ENCODE measurements at places on chromosomes 2 and 18.

- DNase-seq, result no peak
Measured at GRCh38 chr18:59549503-59550173, 147.6 kb downstream of the CCBE1 start.

DNA sequence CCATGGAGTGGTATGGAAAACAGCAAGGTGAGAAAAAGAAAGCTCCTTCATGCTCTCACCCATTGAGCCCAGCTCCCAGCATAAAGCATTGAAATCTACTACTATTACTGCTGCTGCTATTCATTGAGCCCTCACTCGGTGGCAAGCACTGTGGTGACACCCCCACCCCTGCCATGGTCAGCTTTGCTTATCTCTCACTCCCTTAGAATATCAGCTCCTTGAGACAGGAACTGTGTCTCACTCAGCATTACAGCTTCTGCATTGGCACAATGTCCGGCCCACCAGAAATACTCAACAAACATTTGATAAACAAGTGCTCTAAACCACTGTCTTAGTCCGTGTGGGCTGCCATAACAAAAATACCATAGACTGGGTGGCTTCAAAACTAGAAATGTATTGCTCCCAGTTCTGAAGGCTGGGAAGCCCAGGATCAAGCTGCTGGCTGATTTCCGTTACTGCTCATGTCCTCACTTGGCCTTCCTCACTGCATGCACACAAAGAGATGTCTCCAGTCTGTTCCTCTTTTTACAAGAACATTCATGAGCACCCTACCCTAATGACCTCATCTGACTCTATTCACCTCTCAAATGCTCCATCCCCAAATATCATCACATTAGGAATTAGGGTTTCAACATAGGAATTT, 116.3 kb downstream of the ZBTB7C start:
- DNase-seq, result no peak

DNA sequence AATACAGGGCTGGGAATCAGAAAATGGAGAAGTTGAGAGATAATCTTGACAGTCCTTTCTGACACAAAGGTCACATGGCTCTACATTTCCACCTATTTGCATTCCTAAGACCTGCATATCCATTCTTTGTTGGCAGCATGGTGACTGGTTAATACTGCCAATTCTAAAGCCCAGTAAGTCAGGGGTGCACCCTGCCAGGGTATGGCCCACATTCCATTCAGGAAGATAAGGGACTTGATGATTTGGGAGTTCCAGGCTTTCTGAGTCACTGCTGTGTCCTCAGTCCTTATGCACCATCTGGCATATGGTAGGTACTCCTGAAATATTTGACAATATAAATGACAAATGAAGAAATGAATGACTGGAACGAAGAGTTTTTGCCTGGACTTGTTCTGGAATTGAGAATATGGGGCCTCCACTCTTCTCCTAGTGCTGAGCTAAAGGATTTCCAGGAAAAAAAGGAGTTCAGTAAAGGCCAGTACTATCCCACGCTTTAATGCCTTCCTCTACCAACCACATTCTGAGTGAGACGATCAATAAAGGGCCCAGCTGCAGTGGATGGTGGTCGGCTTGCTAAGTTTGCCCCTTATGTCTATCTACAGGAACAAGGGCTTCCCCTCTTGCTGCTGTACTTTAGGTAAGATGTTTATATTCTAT, 31.7 kb upstream of the EIF2AK3 start:
- no peak for DNase-seq

DNA sequence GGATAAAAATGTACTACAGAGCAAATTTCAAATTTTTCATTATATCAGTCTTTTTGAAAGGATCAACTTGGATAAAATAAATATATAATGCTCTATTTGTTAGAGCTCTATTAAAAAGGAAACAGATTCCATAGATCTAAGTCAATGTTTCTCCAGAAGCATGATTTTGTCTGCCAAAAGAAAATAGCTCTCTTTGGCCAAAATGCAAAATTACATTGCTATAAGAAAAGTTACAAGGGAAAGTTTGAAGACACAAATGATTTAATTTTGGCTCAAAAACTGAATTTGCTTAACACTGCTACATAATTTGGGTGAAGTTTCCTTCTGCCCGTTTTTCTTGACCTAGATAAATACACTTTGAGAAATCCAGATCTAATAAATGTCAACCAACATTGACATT, 15.7 kb downstream of the C2orf69 start:
- no peak for DNase-seq

GRCh38 chr2:132604561-132604960, 65.4 kb downstream of the LYPD1 start:
- no peak for DNase-seq

DNA sequence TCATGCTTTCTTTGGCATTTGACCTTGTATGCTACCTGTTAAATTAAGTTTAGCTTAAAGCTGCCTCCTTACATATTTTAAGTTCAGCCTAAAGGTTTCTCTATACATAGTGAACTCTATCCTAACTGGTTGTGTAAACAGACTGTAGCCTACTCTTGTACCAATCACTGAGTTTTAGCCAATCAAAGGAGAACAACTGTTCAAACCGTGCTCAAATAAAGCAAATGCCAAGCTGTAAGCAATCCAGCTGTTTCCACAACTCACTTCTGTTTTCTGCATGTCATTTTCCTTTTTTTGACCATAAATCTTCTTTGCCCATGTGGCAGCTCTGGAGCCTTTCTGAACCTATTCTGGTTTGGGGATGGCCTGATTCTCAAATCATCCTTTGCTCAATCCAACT, 1603.8 kb upstream of the ACVR2A start:
- no peak for DNase-seq

- no peak for DNase-seq
Measured at GRCh38 chr2:1675633-1676032, 68.7 kb downstream of the PXDN start.

DNA sequence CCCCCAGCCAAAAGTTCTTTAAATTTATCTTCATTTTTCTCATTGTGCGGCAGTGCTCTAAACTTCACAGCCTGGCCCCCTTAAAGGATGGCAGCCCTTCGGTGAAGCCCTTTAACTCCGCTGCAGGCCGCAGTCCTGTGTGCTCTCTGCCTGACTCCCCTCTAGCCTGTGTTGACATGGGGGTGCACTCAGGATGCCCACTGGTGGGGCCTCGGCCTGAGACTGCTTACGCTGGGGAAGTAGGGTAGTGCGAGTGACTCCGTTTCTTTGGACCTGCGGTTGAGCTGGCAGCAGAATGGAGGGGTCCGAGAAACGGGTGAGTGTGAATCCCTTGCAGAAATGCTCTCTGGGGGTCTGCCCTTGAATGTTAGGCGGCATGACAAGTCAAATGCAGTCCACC, 5.6 kb downstream of the RAB12 start:
- no peak for DNase-seq

DNA sequence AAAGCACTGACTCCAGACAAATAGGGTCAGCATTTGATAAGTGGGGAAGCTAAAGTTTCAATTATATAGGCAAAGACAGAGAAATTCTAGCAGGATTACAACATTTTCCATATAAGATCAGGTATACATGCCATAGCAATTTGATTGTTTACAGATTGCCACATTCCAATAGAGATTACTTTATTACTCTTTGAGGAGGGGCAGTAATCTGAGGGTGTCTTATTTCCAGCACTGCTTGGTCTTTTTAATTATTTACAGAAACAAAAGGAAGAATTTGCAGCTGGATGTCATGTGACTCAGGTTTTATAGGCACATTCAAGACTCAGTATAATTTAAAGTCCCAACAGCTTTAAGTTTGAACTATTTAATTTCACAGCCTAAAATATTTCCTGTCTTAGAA, 42.5 kb upstream of the GPR39 start:
- DNase-seq, result no peak

GRCh38 chr2:166282154-166282553, 93.6 kb downstream of the SCN9A start:
- no peak for DNase-seq

DNA sequence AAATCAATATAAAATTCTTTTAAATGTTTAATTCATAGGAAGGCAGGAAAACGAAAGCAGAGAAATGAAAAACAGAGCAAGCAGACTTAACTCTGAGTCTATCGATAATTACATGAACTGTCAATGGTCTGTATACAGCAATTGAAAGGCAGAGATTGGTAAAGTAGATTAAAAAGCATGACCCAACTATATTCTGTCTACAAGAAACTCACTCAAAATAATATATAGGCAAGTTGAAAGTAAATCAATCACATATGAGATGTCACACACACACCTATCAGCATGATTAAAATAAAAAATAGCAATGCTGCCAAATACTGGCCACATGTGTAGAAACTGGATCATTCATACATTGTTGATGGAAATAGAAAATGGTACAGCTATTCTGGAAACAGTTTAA, 136.4 kb upstream of the CYP1B1 start:
- no peak for DNase-seq

- no peak for DNase-seq
Measured at GRCh38 chr2:193837111-193837738, 1642.5 kb upstream of the TMEFF2 start.

GRCh38 chr2:218711550-218711929, 905 bp downstream of the TTLL4 start:
- DNase-seq, result no peak

DNA sequence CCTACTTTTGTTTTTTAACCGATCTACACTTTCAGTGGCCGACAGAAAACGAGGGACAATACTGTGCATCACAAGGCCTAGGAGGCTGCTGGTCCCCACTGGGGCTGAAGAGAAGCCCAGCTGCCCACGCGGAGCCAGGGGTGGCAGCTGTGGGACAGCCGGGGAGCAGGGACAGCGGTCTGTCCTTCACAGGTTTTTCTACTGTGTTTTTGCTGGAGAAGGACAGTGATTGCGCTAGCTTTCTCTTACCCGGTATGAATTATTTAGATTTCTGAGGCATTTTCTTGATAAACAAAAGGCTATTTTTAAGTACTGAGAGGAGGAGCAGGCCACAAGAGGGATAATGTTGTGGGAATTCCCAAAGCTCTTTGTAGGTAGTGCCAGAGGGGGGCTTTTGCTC, 219.8 kb downstream of the ATAD2B start:
- DNase-seq, result no peak

DNA sequence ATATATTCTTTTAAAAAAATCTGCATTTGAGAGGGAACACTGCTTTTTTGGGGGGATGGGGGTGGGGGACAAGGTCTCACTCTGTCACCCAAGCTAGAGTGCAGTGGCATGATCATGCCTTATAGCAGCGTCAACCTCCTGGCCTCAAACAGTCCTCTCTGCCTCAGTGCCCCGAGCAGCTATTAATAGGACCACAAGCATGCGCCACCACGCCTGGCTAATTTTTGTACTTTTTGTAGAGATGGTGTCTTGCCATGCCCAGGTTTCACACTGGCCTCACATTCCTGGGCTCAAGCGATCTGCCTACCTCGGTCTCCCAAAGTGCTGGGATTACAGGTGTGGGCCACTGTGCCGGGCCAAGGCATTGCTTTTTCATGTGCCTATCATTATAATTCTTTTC, 154.2 kb downstream of the ATAD2B start:
- no peak for DNase-seq

DNA sequence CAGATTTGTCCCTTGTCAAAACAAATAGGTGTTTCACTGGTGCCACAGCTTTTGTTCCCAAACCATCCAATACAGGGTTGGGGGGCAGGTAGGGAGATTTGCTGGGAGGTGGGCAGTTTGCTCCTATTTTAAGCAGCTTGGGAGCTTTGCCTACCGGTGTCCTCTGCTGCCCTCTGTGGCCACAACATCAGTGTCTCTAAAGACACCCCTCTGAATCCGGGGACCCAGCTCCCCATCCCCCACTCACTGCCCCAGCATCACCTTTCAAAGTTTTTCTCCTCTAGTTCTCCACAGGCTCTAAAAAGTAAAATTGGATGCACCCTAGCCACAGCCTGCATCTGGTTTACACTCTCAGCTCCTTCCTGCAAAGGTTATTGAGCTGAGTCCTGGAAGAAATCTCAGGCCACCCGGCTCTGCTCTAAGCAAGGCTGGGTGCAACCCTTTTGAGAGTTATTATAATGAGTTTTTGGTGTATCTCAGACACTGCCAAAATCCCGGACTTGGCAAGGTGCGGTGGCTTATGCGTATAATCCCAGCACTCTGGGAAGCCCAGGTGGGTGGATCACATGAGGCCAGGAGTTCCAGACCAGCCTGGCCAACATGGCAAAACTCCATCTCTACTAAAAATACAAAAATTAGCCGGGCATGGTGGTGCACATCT, 2.9 kb upstream of the EPAS1 start:
- DNase-seq, result no peak

DNA sequence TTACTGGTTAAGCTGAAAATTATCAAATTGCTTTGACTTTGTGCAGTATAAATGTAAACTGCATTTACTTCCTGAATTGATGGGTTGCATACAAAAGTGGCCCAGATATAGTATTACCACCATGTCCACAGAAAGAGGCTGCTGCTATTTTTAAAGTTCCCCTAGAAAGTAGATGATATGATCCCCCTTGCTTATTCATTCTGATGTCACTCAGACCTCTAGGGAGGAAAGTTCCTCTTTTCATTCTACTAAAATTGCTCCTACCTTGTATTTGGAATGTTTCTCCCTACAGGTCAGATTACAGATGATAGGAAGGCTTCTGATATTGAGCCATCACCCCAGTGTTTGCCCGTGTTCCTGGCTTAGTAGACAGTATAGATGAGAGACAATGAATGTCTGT, 247.6 kb upstream of the TNP1 start:
- no peak for DNase-seq

DNA sequence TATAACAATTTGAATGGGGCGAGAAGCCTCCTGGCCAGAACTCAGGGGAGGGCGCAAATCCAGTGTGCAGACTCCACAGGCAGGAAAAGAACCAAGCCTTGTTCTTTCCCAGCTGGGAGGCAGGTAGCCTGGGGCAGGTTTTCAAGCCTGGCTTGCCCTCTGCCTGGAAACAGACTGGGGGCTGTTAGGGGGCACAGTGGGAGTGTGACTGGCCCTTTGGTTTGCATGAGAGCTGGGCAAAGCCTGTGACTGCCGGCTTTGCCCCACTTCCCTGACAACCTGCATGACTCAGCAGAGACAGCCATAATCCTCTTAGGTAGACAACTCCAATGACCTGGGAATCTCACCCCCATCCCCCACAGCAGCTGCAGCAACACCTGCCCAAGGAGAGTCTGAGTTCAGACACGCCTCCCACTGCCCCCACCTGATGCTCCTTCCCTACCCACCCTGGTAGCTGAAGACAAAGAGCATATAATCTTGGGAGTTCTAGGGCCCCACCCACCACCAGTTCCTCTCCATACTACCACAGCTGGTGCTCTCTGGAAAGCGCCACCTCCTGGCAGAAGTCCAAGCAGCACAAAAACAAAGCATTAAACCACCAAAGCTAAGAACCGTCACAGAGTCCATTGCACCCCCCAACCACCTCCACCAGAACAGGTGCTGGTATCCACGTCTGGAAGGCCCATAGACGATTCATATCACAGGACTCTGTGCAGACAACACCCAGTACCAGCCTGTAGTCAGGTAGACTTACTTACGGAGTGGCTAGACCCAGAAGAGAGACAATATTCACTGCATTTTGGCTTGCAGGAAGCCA, 402.5 kb downstream of the STK39 start:
- DNase-seq, result no peak

DNA sequence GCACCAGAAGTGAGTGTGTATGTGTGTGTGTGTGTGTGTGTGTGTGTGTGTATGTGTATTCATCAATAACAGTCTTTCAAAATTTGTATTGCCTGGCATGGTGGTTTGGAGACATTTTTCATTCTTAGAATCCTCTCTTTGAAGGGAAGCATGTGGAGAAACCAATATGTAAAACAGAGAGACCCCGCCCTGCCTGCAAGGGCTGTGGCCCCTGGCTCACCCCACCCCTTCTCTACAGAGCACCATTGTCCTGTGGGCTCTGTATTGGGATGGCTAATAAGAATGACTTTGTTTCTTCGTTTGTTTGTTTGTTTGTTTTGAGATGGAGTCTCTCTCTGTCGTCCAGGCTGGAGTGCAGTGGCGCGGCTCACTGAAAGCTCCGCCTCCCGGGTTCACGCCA, 65.9 kb downstream of the GNAL start:
- DNase-seq, result no peak
